Activated CD4-positive, alpha-beta T cell treated with anti-CD3 and anti-CD28 coated beads for 24 hours (primary cell): ENCODE measurements at places on chromosomes 4 and X.

GRCh38 chrX:154113729-154114128, 16.2 kb upstream of the MECP2 start:
- no peak for DNase-seq

DNA sequence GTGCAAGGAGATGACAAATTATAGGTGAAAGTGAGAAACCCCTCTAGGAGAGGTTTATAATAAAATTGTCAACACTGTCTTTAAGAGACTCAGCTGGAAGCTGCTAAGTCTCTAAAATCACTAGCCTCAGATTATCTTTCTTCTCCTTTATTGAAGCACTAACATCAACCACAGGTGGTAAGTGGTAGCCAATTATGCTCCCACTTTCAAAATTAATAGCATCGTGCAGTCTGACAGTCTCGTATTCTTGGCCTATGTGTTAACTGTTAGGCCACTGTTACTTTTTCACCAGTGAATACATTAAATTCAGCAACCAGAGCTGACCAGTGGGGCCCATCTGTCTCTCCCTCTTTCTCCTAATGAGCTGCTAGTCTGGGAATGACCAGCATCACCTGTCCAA, 674.1 kb downstream of the RAPGEF2 start:
- DNase-seq = no peak

DNA sequence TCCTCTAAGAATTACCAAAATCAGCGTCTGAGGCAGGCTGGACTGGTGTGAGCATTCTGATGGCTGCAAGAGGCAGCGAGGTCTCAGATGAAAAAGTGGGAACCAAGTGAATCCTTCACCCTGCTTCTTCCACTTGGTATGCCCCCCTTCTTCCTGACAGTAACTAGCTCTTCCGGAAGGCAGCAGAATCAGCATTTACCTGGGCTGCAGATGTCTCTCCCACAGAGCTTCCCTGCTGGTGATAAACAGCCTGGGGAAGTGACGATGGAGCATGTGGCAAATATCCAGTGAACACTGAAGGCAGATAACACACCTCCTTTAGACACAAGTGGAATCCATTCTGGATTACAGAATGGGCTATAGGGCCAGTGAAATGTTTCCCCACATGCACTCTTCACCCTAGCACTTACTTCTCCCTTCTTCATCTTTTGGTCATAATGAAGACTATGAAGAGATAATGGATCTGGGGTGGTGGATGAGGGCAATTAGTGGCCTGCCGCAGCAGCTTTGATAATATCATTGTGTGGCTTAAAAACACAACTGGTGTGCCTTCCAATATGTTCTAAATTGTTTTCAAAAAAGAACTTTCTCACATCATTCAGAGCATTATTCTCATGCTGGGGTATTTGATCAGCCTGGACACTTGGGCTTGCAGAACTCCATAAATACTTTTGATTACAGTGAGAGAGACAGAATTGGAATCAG, 60.8 kb upstream of the TBC1D9 start:
- no peak for DNase-seq

GRCh38 chrX:111646515-111646914, 34.5 kb upstream of the ALG13 start:
- no peak for DNase-seq

- DNase-seq = no peak
Measured at GRCh38 chr4:178632415-178632814, 1190.2 kb upstream of the AGA start.

DNA sequence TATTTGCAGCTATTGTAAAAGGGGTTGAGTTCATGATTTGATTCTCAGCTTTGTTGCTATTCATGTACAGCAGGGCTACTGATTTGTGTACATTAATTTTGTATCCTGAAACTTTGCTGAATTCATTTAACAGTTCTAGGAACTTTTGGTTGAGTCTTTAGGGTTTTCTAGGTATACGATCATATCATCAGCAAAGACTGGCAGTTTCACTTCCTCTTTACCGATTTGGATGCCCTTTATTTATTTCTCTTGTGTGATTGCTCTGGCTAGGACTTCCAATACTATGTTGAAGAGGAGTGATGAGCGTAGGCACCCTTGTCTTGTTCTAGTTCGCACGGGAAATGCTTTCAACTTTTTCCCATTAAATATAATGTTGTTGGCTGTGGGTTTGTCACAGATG, 48.1 kb downstream of the NPY1R start:
- no peak for DNase-seq

DNA sequence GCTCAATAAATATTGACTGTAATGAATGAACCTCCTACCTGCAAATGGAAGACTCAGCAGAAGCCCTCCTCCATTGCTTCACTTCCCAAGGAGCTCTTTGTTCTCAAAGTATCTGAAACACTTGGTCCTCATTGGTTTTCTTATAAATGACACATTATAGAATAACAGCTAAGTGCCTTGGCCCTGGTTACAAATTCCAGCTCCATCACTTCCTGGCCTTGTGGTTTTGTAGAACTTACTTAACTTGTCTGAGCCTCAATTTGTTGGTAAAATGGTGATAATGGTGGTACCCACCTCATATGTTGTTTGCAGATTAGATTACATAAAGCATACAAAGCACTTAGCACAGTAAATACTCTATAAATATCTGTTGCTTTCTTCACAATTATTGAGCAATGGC, 25.2 kb upstream of the SMIM20 start:
- DNase-seq = no peak
